ENCODE measurements at places on chromosomes 2 and 18.
A peak's percentile ranks its signal among the peaks of the same experiment; 100 is the strongest.

GRCh38 chr2:187552828-187553681, 1.2 kb downstream of the TFPI start:
- DNase-seq, result peak; percentile 3

DNA sequence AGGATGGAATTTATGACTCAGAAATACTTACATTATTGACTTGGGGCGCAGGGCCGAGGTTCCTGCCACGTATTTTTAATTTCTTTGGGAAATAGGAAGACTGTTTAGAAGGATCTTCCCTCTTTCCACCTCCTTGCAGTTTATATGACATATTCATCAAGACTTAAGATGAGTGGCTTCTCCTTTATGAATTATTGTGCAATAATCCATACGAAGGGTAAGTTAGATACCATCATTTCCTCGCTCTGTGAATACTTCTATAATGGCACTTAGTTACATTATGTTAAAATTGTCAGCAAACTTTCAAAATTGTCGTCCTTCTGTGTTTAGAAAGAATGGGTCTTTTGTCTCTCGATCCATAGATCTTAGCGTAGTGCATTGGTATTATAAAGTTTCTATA, 328.8 kb upstream of the UBE2E3 start:
- no peak for DNase-seq

GRCh38 chr2:145460112-145460511, 940.2 kb upstream of the ZEB2 start:
- DNase-seq, result no peak

DNA sequence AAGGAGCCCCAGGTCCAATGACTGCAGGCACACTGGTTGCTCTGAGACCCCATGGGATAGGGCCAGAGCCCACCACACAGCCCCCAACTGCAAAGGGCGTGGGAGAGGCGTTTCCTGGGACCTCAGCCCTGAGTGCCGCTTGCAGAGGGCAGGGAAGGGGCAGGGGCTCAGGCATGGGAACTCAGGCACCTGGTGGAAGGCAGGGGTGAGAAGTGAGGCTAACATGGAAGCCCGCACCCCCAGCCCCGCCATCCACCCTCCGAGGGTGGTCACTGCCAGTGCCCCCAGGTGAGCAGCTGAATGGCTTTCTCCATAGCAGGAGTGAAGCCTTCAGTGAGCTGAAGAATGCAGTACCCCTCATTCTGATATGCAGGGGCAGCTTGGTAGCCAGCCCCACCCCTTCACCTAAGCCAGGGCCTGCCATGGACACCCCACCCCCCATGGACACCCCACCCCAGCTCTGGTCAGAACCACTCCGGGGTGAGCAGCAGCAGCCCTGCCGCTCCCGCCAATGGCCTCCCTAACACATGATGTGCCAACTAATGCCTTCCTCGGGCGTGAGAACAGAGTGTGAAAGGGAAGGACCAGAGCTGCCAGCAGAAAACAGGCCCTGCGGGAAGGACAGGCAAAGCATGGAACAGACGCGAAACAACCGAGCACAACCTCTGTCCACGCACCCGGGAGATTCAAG, 6.6 kb downstream of the KIF1A start:
- DNase-seq, result no peak

Measured in stimulated activated CD4-positive, alpha-beta T cell treated with anti-CD3 and anti-CD28 coated beads, Interleukin-12 subunit alpha, Interleukin-12 subunit beta, amount 100 ng/mL, for 48 hours (primary cell).